NCI-H510A treated with DMSO at 0.1 percent for 48 hours (cell line): ENCODE measurements at places on chromosomes 16 and 17.

DNA sequence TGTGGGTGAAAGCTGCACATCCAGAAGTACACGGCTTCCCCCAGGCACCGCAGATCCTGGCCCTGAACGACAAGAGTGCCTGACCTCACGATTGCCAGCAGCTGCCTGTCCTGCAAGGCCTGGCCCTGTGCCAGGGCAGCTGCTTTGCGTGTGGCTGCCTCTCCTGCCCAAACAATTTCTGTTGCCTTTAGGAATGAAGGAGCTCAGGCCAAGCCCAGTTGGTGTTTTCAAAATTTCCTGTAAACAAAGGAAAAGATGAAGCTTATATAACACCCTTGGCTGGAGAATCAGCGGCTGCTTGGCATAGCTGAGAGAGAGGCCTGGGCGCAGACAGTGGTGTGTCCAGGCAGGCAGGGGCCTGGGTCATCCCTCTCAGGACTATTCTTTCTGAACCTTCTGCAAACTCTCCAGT is 11.7 kb upstream of the SLC47A2 start:
- DNase-seq, result peak; percentile 98

DNA sequence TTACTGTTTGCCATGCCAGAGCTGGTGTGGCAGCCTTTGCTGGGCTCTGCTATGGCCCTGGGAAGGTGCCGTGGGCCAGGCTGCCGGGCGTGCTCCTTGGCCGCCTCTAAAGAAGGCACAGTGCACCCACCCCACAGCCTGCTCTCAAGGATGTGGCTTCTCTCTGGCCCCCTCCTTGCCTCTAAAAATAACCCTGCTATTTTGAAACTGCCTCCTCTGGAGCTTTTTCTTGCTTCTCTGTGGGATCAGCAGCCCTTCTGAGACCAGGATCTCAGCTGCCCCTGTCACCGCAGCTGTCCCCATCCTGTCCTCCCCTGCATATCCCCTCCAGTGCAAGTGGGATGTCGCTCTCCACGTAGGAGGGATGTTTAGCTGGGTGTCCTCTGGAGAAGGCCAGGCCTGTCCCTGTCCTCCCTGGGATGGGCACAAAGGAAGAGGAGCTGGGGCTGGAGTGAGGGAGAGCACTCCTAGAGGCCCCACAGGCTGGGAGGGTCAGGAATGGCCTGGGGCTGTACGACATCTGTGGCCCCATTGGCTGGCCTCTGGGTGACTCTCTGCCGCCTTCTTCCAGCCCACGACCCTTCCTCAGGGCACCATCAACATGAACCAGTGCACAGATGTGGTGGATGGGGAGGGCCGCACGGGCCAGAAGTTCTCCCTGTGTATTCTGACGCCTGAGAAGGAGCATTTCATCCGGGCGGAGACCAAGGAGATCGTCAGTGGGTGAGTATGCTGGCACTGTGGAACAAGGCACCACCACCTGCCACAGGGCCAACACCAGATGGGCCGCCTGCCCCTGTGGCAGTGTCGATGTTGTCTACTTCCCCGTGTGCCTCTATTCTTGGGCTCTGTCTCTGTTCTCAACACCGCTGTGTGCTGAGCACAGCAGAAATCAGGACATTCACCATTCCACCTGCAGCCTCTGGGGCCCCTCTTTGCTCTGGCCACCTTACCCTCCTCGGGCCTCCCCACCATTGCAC is 79.7 kb downstream of the PLD6 start:
- no peak for DNase-seq

DNA sequence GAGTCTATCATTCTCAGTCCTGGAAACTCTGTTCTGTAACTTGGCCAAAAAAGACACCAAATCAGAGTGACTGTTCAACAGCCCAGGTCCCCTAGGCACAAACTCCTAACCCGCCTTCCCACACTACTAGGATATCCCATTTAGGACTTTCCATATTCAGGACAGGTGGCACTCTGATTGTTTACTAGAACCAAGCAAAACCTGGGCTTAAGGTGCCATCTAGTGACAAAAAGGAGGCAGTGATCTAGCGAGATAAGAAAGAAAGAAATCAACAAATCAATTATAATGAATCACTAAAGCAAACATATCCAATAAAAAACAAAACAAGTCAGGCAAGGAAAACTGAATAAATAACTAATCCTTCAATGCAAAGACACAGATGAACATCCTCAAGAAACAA is 203.9 kb downstream of the CEP112 start:
- no peak for DNase-seq

DNA sequence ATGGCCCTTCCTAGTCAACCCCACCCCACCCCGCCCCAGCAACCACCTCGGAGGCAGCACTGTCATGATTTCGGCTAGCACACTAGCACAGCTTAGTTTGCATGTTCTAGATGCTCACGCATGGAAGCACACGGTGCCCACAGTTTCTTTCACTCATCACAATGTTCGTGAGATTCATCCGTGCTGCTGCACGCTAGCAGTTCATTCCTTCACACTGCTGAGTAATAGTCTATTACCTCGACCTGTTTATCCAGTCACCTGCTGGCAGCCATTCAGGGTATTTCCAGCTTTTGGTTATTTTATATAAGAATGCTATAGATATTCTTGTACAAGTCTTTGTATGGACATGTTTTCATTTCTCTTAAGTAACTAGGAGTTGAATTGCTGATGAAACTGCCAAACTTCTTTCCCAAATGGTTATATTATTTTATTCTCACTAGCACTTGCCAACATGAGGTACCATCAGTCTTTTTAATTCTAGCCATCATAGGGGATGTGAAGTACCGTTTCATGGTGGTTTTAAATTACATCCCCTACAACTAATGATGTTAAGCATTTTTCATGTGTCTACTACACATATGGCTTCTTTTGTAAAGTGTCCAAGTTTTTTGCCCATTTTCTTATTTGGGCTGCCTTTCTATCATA is 75.7 kb downstream of the CYTH1 start:
- no peak for DNase-seq

DNA sequence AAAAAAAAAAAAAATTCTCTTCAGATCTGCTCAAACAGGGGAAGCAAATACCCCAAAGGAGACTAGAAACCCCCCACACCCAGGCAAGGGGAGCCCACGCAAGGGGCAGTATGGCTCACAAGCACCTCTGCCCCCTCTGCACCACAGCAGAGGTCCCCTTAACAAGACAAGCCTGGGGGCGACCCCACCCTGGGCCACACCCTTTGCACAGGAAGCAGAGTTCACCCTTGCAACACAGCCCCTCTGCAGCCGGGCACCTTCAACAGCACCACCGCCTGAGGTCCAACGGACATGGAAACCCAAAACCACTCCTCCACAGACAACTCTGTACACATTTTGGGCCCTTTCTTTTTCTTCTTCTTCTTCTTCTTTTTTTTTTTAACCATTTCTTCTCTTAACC is 12.8 kb downstream of the AXIN1 start:
- DNase-seq, result no peak

DNA sequence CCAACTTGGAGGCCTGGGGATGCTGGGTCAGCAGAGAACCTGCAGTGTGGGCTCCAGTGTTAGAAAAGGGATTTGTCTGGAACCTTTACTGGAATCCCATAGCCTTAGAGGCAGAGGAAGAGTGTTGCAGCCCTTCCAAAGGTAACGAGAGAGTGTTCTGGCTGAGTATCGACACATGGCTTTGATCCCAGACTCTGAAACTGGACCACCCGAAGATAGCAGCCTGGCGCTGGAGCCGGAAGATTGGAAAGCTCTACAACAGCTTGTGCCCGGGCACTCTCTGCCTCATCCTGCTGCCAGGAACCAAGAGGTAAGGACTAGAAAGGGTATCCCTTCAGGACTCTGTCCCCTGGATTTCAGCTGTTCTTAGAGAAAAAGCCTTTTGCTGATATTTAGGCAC is 39.7 kb downstream of the REXO5 start:
- no peak for DNase-seq

DNA sequence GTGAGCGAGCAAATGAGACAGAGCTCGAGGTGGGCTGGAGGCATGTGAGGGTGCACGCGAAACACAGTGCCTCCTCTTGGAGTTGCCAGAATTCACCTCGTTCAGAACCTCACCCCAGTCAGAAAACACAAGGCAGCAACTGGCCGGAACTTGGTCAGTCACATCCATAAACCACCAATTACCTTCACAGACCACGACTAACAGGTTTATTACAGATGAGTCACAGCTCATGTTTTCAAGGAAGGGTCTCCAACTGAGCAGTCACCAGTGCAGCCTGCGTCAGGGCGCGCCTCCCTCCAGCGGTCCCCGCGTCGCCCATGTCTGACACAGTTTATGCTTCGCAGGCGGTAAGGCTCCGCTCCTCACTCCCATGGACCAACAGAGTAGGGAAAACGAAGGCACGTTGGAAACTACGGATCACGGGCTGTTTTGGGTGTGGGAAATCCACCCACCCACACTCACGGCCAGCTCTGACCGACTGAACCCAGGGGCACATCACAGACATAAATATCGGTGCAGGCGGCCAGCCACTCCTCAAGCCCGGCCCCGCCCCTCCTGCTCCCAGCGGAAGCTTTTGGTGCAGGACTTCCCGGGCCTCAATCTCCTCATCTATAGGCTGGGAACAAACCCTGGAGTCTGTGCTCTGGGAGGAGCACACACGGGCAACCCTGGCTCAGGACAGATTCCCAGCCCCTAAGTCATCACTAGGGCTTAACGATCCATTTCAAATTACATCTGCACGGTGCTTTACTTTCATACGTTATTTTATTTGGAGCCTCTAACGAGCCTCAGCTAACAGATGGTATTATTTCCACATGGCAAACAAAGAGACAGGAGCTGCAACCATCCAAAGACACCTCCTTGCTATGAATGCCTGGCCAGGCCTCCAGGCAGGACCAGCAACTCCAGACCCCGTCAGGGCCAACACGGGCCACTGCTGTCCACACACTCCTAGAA is 126.3 kb downstream of the ZNF778 start:
- no peak for DNase-seq

- no peak for DNase-seq
Measured at GRCh38 chr17:56796536-56796935, 37.2 kb downstream of the C17orf67 start.

DNA sequence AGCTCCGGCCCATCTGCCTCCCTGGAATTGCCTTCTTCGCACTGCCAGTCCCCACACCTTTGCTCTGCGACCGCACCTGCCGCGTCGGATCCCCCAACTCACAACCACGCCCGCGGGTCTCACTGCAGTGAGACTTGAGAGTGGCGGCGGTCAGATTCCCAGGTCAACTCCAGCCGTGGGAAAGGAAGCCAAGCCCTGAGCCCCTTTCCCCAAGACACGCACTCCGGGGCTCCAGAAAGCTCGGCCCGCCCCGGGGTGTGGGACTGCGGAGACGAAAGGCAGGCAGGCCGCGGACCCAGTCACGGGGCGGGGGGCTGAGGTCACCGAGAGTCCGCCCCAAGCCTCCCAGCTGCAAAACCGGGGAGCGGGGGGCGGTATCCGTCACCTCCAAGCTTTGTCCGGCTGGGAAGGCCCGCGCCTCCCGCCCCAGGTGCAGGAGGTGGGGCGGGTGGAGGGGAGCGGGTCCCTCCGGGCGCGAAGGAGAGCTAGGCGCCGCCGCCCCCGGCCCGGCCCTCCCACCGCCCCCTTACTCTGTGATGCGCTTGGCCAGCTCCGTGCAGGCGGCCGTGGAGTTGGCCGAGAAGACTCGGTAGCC is 615 bp downstream of the PRPSAP1 start:
- no peak for DNase-seq

GRCh38 chr16:66996324-66996982 is 8.1 kb downstream of the CES4A start:
- no peak for DNase-seq

GRCh38 chr17:45784293-45784740 is at the start of gene CRHR1:
Gene CRHR1 (plus strand): TSS chr17:45784320. CDS start chr17:45784545, 225 bp downstream.
- DNase-seq, result peak; percentile 46
